ENCODE measurements at places on chromosomes 16 and 17.

DNA sequence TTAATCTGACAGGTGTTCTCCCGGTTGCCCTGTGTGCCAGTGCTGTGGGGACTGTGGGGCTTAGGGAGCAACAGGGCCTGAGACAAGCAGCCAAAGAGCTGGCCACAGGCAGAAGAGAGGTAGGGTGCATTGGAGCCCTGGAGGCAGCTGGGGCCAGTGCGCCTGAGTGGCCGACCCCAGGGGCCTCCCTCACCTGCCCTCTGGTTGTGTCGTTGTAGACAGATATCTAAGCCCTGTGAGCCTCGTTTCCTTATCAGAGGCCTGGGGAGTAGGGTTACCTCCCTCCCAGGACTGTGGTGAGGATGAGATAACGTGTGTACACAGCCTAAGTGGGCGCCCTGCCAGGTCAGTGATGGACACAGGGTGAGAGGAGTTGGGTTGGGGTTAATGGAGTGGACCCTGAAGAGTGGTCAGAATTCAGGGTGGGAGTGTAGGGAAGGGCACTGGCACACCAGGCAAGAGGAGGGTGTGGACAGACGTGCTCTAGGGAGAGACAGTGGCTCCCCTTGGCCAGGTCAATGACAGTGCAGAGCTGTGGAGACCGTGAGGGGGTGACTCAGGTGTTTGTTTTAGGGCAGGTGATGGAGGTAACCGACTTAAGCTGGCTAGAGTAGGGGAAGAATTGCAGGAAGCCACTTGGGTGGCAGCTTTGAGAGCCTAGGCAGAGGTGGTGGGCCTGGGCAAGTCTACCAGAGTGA is 3.4 kb downstream of the NARF start:
- DNase-seq: no peak

- no peak for DNase-seq
Measured at GRCh38 chr17:286571-286970, 66.0 kb downstream of the RPH3AL start.

DNA sequence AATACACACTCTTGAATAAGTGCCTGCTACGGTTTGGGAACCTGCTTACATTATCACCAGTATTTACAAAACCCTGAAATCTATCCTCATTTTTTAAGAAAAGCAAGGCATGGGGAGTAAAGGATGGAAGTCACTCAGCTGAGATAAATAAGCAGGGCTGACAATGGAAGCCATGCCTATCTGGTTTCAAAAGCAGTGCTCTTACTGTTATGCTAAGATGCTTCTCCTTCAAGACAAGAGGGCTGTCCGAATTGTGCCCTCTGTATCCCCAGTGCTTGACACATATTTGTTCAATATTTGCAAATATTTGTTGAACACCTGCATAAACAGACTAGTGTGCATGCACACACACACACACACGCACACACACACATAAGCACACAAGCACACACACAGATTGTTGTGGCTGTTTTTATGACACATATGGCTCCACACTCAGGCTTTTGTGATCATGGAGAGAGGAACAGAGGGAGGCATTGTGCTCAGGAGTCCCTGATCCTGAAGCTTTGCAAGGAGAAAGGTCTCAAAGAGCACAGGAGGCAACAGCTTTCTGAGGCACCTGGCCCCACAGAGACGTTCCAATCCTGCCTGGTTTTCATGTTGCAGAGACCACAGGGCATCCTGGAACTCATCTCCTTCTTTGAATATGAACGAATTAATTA is 401.6 kb upstream of the CDH11 start:
- no peak for DNase-seq

DNA sequence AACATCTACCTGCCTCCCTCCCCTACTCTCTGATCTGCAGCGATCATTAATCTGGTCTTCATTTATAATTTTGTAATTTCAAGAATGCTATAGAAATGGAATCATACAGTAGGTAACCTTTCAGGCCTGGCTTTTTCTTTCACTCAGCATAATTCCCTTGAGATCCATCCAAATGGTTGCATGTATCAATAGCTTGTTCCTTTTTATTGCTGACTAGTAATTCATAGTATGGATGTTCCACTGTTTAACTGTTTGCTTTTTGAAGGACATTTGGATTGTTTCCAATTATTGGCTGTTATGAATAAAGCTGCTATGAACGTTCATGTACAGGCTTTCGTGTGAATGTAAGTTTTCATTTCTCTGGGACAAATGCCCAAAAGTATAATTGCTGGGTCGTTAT is 125.2 kb downstream of the USP31 start:
- DNase-seq: no peak

DNA sequence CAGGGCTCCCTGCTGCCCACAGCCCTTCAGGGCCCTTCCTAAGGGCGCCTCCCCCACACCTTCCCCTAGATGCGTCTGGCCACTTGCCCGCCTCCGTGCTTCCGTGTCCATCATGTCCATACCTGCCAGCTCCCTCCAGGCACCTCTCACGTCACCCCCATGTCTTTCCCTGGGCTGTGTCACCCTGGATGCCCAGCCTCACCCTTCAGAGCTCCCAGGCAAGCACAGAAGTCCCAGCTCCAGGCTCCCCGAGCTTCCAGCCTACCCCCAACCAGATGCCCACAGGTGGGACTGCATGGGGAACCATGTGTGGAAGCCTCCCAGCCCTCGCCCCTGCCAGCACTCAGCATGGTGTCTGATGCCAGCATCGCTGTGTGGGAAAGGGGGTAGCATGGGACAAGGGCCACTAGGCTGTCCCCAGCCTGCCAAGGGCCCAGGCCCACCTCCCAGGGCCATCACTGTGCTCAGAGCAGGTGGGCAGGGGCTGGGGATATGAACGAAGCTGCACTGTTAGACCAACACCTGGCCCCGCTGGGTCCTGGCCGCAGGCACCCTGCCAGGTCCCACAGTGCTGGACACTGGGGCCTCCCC is 1.9 kb upstream of the AXIN1 start:
- DNase-seq: no peak

Measured in AG09309 (cell line).